CD4-positive, alpha-beta T cell treated with Interleukin-6 for 4 hours (primary cell): ENCODE measurements at places on chromosomes 11 and 22.
A peak's percentile ranks its signal among the peaks of the same experiment; 100 is the strongest.

GRCh38 chr11:34303028-34303570 is 54.7 kb downstream of the ABTB2 start:
- no peak for DNase-seq

- DNase-seq, result no peak
Observed at GRCh38 chr11:114209904-114210303, 86.3 kb upstream of the NNMT start.

DNA sequence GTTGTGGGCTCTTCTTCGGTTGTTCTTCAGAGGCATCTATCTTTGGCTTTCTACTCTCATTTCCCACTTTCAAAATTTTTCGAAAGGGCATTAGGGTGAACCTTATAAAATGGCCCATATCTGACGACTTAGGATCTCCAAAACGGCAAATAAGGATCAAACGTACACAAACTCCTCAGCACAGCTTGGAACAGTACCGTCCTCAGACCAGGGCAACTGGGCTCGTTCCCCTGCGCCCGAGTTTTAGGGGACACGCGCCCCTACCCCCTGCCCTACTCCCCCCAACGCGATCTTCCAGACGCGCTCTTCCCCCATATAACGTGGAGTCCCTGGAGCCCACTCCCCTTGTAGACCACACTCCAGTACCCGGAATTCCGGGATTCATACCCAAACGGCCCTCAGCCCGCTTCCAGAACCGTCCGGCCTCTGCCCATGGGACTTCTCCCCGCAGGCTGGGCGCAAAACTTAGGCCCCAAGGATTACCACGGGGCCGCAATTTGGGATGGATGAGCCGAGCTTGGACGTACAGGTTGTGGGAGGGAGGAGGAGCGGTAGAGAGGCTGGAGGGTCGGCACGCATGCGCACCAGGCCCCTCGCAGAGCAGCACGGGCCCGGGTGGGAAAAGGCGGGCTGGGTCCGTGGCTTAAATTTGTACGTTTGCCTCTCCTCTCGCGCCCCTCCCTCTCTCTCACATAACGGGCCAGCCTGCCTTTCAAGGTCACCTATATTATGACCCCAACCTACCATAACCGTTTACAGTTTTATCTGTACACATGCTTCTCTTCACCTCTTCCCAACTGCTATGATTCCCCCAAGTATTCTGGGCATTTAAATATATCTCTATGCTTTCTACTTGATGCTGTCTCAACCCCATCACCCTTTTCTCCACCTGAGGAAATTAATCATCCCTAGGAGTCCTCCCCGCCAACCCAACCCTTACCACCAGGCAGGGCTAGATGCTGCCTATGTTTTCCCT is 3.4 kb downstream of the CCDC89 start:
- peak; percentile 74 for DNase-seq

DNA sequence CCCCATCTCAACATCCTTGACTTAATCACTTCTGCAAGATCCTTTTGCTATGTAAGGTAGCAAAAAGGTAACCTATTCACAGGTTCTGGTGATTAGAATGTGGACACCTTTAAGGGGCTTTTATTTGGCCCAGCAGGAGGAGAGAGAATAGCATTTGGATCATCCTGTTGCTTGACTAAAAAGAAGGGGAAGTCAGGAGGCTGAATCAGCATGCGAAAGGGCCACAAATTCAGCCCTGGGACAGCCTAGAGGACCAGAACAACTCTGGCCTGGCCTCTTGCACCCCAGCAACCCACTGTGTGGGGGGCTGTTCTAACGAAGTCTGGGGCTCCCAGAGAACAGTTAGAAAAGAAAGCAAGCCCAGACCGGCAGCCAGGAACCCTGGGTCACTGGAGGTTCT is 3.2 kb upstream of the HMOX1 start:
- DNase-seq, result no peak

- no peak for DNase-seq
Observed at GRCh38 chr11:66042227-66042995, 6.5 kb downstream of the GAL3ST3 start.

- DNase-seq, result no peak
Observed at GRCh38 chr22:36771356-36772063, 4.4 kb downstream of the IFT27 start.

DNA sequence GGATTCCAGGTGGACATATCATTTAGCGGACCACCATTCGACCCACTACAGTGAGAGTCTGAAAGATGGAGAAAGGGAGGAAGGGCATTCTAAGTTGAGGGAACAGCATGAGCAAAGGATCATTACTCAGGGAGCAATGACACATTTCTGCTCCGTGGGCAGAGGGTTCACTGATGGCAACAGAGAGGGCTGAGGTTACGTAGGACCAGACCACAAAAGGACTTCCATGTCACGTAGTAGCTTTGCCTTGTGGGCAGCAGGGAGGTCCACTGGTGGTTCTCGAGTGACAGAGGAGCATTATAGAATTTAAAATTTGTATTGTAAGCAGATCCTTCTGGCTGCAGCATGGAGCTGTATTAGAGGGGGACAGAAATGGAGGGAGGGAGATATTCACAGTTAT is 109.7 kb upstream of the NAV2 start:
- no peak for DNase-seq

GRCh38 chr11:27228232-27228905 is 134.6 kb downstream of the CCDC34 start:
- no peak for DNase-seq

DNA sequence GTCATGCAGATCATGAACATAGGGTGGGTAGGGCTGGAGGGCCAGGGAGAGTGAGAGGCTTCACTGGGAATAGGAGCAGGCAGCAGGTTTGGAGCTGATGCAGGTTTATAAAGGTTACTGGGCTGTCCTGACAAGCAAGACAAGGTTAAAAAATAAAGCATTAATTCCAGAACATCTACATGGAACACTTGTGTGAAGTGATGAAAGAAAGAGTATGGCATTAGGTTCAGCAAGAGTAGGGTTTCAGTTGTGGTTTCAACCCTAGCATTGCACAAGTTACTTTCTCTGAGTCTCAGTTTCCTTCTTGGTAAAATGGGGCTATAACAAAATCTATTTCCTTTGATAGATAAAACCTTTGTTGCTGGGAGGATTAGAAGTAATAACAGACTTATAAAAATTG is 114.6 kb upstream of the SESN3 start:
- no peak for DNase-seq

GRCh38 chr11:33259869-33260268 is 2.7 kb downstream of the HIPK3 start:
- no peak for DNase-seq

GRCh38 chr11:104944076-104944475 is 24.3 kb downstream of the CASP4 start:
- no peak for DNase-seq

DNA sequence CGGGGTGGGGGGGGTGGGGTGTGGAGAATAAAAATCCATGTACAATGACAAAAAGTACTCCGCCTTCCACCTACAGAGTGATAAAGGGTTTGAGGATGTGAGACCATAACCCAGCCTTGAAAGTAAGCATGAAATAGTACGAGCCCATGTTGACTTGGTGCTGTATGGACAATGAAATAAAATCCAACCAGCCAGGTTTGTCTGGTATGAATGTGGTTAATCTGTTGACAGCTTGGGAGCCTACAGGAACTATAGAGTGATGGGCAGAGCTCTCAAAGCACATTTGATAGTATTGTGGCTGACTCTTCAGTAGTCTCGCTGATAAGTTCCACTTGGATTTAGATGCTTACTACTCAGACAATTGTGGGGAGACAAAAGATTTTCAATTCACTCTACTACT is 48.8 kb upstream of the CD44 start:
- DNase-seq, result no peak

DNA sequence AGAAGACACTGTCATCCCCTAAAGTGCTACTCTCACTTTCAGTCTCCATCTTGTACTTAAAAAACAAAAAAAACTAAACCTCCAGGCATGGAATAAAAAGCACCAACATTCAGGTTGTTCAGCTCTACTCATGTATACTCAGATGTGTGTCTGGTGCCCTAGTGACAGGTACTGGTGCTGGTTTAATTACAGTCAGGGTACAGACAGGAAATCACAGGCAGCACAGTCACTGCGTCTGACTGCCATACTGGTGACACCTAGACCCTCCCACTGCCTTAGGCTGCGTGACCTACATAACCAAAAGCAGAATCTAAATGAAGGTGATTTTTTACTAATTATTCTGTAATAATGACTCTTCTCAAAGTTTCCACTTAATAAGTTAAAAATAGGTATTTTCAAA is at the start of gene ARHGAP32:
Gene ARHGAP32 (minus strand): TSS at position 176 of the 400 bp plus-strand sequence. CDS start 127 bp downstream, at position 49.
- peak; percentile 9 for DNase-seq

DNA sequence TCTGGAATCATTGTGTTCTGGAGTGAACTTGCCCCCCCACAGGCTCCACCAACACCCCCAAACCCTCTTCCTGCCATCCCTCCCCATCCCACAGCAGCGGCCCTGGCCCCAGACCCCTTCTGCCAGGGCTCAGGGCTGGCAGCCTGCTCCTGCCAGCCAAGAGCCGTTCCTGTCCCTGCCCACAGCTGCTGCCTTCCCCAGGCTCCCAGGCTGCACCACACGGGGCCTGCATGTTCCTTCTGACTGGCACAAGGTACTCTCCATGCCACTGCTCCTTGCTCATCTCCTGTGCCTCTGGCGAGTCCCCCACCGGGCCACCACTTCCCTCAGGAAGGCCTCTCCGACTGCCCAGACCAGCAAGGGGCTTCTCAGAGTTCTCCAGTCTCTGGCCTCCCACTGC is 4.9 kb downstream of the GP1BB start:
- DNase-seq, result no peak

DNA sequence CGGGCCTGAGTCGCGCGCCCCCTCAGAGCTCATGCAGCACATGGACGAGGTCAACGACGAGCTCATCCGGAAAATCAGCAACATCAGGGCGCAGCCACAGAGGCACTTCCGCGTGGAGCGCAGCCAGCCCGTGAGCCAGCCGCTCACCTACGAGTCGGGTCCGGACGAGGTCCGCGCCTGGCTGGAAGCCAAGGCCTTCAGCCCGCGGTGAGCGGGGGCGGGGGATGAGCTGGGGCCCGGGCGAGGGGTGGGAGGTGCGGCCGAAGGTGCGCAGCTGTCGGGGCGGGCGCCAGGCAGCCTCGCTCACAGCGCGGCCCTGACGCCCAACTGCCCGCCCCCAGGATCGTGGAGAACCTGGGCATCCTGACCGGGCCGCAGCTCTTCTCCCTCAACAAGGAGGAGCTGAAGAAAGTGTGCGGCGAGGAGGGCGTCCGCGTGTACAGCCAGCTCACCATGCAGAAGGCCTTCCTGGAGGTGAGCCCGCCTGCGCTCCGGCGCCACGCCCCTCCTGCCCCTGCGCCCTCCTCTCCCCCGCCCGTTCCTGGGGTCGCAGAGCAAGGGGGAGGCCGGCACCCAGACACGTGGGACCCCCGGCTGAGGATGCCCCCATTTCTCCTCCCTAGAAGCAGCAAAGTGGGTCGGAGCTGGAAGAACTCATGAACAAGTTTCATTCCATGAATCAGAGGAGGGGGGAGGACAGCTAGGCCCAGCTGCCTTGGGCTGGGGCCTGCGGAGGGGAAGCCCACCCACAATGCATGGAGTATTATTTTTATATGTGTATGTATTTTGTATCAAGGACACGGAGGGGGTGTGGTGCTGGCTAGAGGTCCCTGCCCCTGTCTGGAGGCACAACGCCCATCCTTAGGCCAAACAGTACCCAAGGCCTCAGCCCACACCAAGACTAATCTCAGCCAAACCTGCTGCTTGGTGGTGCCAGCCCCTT is 20.5 kb downstream of the EPS8L2 start:
- DNase-seq, result peak; percentile 70

DNA sequence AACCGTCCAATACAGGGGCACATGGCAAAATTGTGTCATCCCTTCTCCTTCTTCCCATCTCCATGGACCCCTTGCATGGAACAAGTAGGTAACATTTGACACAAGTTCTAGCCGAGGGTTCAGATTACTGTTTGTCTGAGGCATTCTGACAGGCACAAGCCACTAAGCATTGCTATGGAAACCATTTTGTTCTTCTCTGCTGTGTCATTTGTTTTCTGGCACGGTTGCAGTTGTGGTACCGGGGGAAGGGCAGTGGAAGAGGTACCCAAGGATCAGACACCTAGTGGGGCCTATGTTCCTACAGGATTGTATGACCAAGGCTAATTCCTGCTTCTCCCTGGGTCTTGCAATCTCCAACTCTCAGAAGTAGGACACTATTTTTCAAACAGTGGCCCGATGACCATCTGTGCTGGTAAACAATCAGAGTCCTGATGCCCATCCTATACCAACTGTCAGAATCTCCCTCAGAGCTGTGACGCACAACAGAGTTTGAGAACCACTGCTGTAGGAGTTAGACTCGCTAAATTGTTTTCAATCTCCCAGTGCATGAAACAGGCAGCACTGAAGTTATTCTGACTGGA is 69.3 kb downstream of the KCNC1 start:
- no peak for DNase-seq

DNA sequence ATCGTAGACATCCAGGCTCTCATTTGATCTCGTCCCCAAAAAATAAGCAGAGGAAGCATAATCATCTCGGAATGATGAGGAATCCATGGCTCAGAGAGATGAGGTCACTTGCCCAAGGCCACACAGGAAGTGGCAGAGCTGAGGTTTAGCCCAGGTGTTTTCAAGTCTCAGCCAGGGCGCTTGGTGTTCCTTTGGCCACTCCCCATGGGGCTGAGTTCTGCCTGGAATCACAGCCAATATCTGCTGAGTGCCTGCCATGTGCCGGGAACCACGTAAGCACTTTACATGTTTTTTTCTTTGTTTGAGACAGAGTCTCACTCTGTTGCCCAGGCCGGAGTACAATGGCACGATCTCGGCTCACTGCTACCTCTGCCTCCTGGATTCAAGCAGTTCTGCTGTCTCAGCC is 29.5 kb upstream of the MYH9 start:
- DNase-seq, result no peak

GRCh38 chr11:112511271-112511670 is 250.6 kb upstream of the PLET1 start:
- DNase-seq, result no peak

DNA sequence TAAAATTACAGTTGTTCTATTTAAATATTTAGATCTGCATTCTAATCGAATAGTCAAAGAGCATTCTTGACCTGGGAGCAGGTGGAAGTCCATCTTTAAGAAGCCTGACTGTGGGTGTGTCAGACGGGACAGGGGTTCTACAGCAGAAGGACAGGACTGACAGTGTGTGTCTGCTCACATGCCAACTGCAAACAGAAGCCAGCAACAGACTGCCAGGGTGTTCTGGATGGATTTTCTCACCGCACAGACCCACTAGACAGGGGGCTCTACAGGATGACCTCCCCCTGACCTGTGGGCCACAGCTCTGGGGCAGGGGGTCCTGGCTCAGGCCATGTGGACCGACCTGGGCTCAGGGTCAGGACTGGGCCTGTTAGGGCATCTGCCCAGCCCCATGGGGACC is 22.8 kb upstream of the NAP1L4 start:
- no peak for DNase-seq

GRCh38 chr22:40120848-40121247 is 56.9 kb upstream of the TNRC6B start:
- DNase-seq, result no peak
